IMR-90 (cell line): ENCODE measurements at places on chromosomes 13 and 19. TPM values are rescaled to one million over a fixed set of nuclear protein-coding genes. Genes with fewer than 3 reads are reported as not detected.

- no peak for DNase-seq
These were observed 315.3 kb downstream of the EFNB2 start for GRCh38 chr13:106220211-106220610.

DNA sequence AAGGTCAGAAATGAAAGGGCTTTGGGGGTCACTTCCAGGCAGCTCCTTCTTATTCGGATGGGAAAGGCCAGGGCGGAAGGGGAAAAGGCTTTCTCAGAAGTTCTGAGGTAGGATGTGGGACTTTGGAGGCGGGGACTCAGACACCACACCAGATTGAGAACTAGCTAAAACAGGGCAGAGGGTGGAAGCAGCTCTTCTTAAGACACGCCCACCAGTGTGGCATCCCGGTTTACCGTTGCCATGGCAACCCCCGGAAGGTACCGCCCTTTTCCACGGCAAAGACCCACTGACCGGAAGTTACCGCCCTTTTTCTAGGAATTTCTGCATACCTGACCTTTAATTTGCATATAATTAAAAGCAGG lies 3.8 kb upstream of the LILRA5 start:
- no peak for DNase-seq

DNA sequence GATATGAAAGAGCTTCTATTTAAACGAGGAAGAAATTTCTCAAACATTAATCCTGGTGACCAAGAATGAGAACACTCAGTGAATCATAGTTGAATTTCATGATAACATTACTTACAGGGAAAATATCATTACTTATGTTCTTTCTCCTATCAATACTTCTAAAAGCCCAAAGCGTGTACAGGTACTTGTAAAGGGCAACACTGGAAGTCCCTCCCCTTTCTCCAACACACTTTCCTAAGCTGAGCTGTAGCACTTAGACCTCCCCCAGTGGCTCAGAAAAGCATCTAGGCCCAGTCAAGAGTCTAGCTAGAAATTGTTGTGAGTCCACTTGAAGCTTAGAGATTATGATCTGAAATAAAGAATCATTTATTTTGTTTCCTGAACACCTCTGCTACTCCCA lies 150.7 kb downstream of the ABCC4 start:
- no peak for DNase-seq

- no peak for DNase-seq
These were observed 1.3 kb downstream of the NAT14 start for GRCh38 chr19:55486043-55486970.

GRCh38 chr19:29191005-29191404 lies 21.9 kb downstream of the UQCRFS1 start:
- DNase-seq = no peak

DNA sequence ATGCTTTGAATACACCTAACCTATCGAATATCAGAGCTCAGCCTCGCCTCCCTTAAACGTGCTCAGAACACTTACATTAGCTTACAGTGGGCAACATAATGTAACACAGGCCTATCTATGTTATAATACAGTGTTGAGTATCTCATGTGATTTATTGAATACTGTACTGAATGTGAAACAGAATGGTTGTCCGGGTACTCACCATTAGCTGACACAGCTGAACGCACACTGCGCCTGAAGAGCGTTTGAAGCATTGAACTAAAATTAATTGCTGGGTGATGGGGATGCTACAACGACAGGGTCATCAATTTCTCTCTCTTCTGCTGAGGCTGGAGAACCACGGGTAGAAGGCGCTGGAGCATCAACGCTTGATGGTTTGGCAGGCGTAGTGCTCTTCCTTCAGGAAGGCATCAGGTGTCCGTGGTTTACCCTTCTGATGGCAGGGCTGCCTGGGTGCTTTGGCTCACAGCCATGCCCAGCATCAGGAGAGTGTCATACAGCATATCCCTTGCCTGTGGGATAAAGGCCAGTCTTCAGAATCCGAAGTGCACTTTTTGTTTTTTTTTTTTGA lies 46.9 kb upstream of the UBE2L5 start:
- no peak for DNase-seq

FFAR3 gene
- total RNA-seq = not detected in 2 replicates

LDLR gene
- total RNA-seq = 40.5 and 45.2 TPM in 2 replicates

CNN1 gene
- 102 TPM in 2 replicates for total RNA-seq

HIF3A gene
- not detected in 2 replicates for total RNA-seq

SULT2A1 gene
- total RNA-seq = not detected in 2 replicates

MUC16 gene
- not detected in 2 replicates for total RNA-seq
